Stimulated activated CD4-positive, alpha-beta T cell treated with anti-CD3 and anti-CD28 coated beads, Interleukin-4, amount 100 ng/mL, for 1 hour (primary cell): ENCODE measurements at places on chromosomes 1 and 21.

DNA sequence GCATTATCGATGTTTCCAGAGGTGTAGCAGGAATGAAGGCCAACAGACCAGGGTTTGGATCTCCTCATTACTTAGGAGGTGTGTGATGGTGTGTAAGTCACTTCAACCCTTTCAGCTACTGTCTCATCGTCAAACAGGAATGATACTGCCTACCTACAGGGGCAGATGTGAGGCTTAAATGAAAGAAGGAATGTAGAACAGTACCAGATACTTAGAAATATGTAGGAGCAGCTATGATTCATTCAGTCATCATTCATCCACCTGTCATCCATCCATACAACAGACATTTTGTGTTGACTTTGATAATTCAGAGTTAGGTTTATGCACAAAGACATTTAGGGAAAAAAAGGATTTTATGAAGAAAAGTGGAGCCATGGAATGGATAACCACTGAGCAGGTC is 486.9 kb upstream of the DAB1 start:
- DNase-seq: no peak

GRCh38 chr1:231983588-231984193 is 357.1 kb downstream of the DISC1 start:
- no peak for DNase-seq

DNA sequence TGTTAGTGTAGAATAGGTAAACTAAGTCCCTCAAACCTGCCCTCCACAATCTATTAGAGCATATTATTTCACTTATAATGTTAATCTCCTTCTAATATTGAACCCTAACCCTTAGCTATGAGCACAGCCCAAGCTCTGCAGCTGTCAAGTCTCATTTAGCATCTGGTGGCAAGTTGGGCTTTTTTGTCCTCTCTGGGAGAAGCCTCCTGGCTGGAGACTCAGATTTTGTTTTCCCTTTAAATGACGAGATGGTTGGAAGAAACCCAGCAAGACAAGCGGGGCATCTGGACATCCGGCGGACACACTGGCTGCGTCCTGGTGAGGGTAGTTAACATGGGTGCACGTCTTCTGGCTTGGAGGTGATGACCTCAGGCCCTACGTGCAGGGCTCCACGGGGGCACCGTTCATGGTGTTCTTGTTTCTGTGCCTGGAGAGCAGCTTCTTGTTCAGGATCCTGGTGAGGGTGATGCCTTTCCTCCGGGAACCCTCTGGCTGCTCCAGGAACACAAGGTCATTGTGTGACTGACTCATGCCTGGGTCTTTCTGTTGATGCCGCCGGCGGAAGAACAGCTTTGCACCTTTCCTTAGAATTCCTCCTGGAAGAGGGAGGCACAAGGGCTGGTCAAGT is 9.7 kb upstream of the PRDM15 start:
- DNase-seq: no peak

- no peak for DNase-seq
Measured at GRCh38 chr1:20850021-20850420, 62.9 kb upstream of the HP1BP3 start.

DNA sequence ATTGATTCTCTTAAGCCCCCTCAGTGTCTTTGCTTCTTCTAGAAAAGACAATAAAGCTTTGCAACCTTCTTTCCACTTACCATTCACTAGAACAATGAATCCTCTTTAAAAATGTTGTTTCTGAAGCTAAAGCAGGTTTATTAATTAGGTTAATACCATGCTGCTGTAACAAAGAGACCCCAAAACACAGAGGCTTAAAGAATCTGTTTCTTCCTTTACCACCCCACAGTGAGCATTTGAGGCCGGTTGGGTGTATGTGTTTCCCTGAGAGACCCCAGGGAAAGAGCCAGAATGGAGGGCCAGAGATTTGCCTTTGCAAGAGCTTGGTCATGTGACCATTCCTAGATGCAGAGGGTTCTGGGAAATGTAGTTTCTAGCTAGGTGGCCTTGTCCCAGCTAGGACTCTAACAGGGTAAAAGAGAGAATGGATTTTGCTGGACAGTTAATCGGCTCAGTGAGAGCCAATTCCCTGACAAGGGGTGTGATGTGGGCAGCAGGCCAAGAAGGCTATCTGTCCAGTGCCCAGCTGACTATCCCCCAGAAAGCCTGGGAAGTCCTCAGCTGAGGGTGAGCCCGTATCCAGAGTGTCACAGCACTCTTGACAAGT is 191.8 kb upstream of the TMEM51 start:
- DNase-seq: no peak

DNA sequence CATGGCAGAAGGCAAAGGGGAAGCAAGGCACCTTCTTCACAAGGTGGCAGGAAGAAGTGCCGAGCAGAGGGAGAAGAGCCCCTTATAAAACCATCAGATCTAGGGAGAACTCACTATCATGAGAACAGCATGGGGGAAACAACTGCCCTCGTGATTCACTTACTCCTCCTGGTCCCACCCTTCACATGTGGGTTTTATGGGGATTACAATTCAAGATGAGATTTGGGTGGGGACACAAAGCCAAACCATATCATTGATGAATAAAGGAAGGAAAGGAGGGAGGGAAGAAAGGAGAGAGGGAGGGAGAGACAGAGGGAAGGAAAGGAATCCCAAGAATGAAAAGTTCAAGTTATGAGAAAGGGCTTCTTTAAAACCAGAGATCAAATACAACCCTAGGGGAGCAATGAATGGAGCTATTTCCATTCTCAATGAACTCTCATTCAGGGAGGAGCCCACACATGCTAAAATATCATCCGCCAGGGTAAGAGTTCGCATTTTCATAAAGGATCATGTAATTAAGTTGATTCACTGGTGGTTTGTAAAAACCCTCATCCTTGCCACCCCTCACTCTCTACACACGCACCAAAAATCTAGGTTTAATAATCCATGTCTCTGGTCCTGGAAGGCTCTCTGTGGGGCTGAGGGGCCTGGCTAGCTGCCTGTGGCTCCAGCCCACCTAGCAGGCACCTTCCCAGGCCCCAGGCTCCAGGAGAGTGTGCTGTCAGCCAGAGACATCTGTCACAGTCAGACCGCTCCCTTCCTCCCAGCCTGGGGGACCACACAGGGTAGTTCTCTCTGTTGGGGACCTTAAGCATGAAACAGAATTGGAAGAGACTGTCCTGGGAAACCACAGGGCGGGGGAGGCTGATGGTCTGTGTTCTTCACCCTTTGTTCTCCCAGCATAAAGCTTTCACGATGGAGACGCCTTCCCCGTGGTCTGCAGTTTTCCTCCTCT is 94.0 kb downstream of the CCDC185 start:
- DNase-seq: no peak

DNA sequence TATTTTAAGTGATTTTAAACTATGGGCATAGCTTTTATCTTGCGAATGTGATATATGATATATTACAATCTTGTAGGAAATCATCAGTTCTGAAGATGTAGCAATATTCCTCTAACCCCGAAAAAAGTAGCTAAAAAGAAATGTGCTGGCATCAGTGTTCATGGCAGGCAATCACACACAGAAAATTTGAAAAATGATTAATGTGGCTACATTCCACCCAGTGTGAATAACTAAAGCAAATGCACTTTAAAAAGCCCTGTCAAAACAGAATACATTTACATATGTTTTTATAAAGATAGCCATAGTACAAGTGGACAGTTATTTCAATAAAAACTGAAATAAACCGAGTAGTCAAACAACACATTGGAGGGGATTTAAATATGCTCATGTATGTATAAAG is 260.2 kb downstream of the HHAT start:
- DNase-seq: no peak

GRCh38 chr1:18922848-18923755 is 20.7 kb upstream of the ALDH4A1 start:
- DNase-seq: no peak

- DNase-seq: no peak
Measured at GRCh38 chr1:206963740-206964139, 6.5 kb downstream of the FCAMR start.

DNA sequence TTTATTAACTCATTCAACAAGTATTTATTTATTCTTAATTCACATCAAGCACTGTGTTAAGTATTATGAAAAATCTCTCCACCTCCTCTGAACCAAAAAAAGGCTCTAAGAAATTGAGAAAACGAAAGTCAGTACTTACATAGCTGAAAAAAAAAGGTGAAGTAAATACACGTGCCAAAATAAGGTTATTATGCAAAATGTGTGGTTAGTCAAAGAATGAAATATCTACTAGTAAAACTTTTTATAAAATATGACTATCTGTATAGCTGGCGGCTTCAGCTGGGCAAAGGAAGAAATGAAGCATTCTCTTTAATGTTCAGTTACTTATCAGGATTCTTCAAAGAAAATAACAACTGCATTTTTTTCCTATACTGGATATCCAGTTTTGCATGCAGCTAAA is 35.5 kb upstream of the ASPM start:
- DNase-seq: no peak

GRCh38 chr1:8481650-8482380 is 163.9 kb downstream of the SLC45A1 start:
- no peak for DNase-seq

GRCh38 chr1:27408151-27408550 is 15.7 kb downstream of the GPR3 start:
- DNase-seq: no peak

DNA sequence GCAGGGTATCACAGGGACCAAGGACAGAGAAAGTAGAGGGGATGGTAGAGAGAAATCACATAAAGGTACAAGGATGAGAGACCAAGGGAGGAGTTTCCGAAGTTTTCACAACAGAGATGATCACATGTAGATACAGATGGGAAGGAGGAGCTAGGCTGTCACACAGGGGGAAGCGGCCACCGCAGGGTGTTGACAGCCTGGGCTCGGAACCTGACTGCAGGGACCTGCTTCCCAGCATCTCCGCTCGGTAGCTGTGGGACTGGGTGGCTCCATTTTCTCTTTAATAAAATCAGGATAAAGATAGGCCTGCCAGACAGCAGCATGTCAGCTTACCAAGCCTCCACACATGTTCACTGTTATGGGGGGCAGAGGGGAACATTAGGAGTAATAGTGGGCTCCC is 32.3 kb downstream of the CDCA8 start:
- no peak for DNase-seq
